ENCODE measurements at places on chromosomes 5 and 9. TPM values are rescaled to one million over a fixed set of nuclear protein-coding genes. Genes with fewer than 3 reads are reported as not detected.

Gene ADAMTS2
- total RNA-seq: 0.27 TPM

Gene SLU7
- total RNA-seq: 64.4 TPM

Gene PCDHAC2
- 1.2 TPM for total RNA-seq

Gene THBS4
- total RNA-seq: 3.2 TPM

Gene HNRNPAB
- total RNA-seq: 169 TPM

DNA sequence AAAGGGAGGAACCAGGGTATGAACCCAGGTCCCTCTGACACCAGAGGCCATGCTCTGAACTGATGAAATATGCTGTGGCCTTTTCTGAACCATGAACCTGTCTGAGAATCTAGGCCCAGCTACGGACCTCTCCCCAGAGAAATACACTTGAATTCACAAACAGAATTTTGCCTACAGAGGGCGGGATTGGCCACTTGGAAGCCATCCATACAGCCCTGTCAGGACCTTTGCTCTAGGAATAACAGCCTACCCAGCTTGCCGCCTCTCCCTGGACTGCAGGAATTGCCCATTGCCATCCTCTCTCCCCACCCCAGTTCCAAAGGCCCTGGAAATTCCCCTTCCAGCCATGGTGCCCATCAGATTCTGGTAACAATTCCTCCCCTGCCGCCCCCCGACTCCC, 26.6 kb downstream of the MORN5 start:
- no peak for DNase-seq

DNA sequence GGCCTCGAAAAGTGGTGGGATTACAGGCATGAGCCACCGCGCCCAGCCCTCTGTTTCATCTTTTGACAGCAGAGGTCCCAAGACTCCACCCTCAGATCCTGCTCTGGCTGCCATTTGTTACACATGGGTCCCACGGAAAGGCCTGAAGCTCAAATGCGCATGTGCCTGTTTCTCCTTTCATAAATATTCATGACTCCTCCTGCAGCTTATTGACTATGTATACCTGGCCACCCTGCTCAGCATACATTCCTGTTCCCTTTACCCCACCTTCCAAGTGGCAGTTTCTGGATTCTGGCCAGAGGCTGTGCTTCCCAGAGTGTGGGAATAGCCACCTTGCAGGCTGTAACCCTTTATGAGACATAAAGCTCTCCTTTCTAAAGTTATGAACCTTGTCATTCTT, 46.5 kb downstream of the AUH start:
- DNase-seq: no peak

DNA sequence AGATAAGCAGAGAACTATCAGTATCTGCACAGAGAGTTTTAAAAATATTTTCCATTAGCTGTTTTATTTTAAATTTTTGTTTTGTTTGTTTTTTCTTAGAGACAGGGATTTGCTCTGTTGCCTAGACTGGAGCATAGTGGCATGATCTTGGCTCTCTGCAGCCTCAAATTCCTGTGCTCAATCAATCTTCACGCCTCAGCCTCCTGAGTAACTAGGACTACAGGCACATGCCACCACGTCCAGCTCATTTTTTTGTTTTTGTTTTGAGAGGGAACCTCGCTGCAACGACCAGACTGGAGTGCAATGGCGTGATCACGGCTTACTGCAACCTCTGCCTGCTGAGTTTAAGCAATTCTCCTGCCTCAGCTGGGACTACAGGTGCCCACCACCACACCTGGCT, 138.2 kb upstream of the LPAR1 start:
- DNase-seq: no peak

DNA sequence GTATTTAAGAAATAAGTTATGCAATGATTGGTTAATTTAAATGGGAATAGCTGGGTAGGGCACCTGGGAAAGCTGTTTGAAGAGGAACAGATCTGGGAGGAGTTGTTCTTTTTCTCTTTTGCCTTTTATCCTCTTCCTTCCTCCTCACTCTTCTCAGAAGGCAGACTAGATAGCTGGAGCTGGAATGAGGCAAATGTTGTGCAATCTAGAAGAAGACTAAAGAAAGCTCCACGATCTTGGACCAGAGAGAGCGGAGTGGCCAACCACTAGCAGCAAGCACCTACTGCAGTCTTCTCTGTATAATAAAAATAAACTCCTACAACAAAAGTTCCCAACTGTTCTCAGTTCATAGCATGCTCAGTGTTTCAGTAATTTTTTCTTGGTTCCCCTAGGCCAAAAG, 19.3 kb downstream of the GLIS3 start:
- no peak for DNase-seq

DNA sequence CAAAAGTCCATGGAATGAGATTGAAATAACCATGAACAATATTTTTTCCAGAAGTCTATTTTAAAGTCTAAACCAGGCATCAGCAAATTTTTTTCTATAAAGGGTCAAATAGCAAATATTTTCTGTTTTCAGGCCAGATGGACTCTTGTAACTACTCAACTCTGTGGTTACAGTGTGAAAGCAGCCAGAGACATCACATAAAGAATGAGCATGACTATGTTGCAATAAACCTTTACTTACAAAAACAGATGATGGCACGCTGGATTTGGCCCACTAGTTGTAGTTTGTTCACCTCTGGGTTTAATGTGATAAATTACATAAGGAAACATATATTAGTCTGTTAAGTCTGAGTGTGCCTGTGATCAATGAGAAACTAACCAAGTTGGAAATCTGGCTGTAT, 319.2 kb downstream of the TRPM3 start:
- no peak for DNase-seq

GRCh38 chr5:129271308-129271707, 176.8 kb downstream of the ISOC1 start:
- DNase-seq: no peak

GRCh38 chr5:26009742-26010141, 1028.6 kb downstream of the CDH9 start:
- no peak for DNase-seq

GRCh38 chr9:14723301-14723700, 768 bp upstream of the CER1 start:
- DNase-seq: no peak

DNA sequence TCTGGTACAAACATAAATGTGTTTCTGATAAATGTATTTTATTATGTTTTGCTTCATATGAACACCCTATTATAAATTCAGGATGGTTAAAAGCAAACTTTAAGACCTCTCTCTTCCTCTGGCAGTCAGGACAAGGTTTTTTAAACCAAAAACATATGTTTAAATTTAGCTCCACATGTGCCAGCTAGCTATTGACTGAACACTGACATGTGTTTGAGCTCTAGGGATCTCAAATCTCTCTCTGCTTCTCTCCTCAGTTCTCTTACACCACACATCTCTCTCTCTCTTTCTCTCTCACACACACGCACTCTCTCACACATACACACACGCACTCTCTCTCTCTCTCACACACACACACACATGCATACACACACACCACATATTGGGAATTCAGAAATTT, 150.1 kb upstream of the RFX3 start:
- no peak for DNase-seq

DNA sequence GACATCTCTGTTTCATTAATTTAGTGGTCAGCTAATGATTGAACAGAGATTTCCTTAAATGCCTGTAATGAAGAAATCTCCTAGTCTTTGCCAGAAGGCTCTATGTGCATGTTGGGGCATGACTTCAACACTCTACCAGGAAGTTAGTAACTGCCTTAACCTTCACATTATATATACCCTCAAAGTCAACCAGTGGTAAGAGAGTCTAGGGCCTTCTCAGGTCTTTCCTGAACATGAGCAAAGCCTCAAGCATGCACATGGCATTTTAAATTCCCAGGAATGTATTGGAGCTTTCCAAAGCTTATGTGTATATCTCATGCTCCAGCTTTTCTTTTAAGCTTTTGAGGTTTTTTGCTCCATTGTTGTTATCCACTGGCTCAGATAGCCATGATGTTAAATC, 388.3 kb downstream of the ARRDC3 start:
- no peak for DNase-seq

DNA sequence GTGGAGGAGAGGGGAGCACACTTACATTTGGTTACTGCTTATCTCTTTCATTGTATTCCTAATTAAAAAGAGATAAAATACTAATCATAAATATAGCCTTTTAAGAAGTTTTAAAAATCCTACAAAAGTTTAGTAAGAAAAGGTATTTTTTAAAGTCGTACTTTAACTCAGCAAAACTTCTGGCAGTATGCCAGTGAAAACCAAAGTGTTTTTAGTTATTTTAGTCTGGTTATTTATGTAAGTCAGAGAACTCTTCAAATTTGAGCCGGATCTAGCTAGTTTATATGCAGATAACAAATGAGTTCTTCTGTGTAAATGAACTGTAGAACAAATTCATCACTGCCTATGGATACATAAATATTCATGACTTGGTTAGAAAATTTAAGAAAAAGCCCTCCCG, 36.5 kb upstream of the ANKDD1B start:
- no peak for DNase-seq

DNA sequence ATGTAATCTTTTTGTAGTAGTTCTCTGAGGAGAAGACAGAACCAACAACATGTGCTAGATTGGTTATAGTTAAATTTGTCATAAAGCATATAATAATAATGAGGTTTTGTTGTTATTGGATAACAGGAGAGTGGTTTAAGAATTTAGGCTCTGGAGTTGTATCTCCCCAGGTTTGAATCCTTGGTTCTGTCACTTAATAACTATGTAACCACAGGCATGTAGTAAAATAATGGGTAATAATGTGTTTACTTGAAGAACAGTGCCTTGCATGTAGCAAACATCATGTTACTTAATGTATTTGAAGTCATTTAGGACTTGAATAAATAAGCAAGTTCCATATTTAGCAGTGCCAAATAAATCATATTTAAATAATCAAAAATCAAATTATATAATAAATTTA, 55.8 kb downstream of the NSD1 start:
- no peak for DNase-seq

- no peak for DNase-seq
Measured at GRCh38 chr5:34038390-34038789, 4.6 kb downstream of the C1QTNF3 start.

GRCh38 chr5:17360879-17361278, 137.2 kb upstream of the TAF11L2 start:
- no peak for DNase-seq

DNA sequence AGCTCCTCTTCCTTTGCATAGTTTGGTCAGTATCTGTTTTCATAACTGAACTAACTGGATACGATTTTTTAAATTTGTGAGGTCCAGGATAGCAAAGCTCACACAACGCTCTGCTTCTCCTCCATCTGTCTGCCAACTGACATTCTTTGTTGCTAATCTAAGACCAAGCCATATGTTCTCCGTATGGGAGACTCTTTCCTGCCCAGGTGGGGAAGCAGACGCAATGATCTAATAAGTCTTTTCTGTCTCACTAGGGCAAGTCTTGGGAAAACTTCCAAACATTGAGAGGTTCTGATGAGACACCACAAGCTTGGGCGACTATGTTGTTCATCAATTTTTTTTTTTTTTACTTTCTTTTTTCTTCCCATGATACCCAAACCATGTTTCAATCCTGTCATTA, 558.5 kb downstream of the EFNA5 start:
- DNase-seq: no peak

GRCh38 chr5:36717131-36717695, 110.8 kb downstream of the SLC1A3 start:
- no peak for DNase-seq
